T follicular helper cell (primary cell): ENCODE measurements at places on chromosomes 7 and 10.

DNA sequence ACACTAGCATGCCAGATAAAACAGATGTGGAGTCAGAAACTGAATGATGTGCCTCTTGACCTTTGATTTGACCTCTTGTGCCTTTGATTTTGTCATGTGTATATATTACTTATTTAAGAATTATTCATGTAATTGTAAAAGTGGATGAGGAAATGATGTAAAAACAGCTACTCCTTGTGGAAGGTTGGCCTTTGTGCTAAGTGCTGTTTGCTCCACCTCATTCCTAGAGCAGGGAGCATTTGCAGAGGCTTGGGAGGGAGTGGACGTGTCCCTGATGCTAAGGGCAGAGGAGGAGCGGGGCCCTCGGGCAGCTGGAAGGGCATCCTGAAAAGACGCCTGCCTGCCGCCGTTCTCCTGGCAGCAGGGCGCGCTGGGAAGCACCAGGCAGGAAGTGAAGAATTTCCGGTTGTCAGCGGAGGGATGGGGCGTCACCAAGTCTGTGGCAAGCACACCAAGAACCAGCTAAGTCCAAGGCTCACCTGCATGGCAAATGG lies 197.6 kb upstream of the ZNF32 start:
- DNase-seq, result no peak

GRCh38 chr10:69634759-69635425 lies 4.8 kb downstream of the FAM241B start:
- DNase-seq, result no peak

DNA sequence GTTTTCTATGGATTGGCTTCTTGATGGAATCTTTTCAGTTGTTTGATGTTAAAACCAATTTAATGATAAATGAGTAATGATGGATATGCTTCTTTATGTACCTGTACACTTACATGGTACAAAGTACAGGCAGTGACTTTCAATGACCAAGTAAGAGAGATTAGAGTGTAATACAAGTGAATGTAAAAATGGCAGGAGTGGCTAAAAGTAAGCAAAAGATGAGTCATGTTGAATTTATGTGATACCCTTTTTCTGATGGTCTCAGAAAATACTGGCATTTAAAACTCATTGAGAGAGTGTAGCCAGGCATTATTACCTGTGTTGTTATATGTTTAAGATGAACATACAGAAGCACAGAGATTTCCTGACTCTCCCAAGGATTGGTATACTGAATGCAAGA lies 97.1 kb downstream of the GPR85 start:
- DNase-seq, result no peak

GRCh38 chr7:82600531-82600930 lies 157.0 kb upstream of the CACNA2D1 start:
- no peak for DNase-seq

GRCh38 chr10:118914629-118915028 lies 114.9 kb upstream of the NANOS1 start:
- no peak for DNase-seq

GRCh38 chr10:106089855-106090254 lies 1074.7 kb downstream of the SORCS1 start:
- no peak for DNase-seq

- DNase-seq, result no peak
These were observed 90.5 kb upstream of the PHYHIPL start for GRCh38 chr10:59085711-59086502.

DNA sequence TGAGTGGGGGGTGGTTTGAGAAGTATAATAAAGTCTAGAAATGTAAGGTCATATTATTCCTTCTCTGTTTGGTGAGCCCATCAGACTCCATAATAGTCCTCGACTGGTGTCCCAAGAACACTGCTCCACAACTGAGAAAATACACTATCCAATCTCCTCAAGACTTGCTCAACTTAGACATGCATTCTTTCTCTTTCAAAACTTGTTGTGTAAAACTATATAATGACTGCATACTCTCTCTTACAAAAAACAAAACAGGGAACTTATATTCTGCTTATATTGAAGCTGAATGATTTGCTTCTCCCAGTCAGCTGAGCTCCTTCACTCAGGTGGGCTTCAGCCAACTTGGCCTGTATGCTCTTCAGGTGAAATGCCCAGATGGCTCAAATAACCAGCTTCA lies 204.7 kb downstream of the ZNF365 start:
- DNase-seq, result no peak

DNA sequence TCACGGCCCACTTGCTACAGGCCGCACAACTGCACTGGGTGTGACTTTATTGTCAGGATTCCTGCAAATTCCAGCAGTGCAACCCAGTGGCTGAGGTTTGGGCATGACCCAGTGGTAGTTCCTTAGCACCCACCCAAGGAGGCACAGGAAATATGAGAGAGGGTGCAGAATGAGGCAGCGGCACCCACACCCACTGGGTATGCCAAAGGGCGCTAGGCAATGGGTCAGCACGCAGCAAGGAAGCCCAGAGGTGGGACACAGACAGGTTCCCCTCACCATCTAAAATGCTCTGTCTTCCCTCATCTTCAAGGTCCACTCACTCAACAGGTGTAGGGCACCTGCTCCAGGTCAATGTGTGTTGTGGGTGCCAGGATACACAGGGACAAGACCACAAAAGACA lies 357.8 kb upstream of the MKI67 start:
- no peak for DNase-seq

DNA sequence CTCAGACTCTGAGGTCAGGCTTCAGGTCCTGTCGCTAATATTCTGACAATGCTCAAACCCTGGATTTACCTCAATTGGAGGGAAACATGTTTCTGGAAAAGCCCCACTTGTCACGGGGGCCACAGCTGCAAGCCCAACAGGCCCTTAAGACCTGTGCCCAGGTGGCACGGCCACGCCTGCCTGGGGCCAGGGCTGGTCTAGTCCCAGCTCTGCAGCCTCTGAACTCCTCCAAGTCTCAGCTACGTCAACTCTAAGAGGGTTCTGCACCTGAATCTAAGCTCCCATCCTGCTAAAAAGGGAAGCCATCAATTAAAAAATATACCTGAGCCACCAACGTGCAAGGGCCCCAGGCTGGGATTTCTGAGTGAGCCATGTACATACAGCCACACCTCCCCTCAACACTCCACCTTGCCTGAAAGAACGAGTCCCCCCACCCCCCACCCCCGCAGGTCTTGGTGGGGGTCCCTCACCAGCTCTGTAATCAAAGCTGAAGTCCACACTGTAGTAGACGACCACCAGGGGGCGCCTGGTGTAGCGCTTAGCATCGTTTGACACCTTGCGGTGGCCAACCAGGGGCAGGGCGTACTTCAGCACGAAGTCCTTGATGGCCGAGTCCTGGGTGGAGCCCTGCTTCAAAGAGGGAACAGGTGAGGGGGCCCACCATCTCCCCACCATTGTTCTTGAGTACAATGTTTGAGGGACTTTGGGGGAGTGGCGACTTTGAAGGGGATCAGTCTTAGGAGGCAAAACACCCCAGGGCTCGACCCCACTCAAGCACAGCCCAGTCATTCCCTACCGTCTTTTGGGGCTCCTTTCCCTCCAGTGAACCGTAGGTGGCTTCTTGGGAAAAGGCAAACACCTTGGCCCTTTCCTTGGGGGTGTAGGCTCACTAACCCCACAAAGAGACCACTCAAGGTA lies 22.6 kb downstream of the PDIA4 start:
- DNase-seq, result peak; percentile 73

GRCh38 chr7:121395961-121396757 lies at the start of gene FAM3C:
FAM3C (minus strand) TSS chr7:121396308; CDS start chr7:121382969, 13,339 bp downstream.
- DNase-seq, result peak; percentile 52

- DNase-seq, result no peak
These were observed 19.8 kb downstream of the SHH start for GRCh38 chr7:155792315-155792960.

- DNase-seq, result no peak
These were observed 40.1 kb downstream of the IQUB start for GRCh38 chr7:123494193-123494796.

GRCh38 chr7:157462840-157463239 lies 126.0 kb downstream of the DNAJB6 start:
- DNase-seq, result no peak
